Urothelium cell line (cell line): ENCODE measurements at places on chromosomes 11 and 22.

DNA sequence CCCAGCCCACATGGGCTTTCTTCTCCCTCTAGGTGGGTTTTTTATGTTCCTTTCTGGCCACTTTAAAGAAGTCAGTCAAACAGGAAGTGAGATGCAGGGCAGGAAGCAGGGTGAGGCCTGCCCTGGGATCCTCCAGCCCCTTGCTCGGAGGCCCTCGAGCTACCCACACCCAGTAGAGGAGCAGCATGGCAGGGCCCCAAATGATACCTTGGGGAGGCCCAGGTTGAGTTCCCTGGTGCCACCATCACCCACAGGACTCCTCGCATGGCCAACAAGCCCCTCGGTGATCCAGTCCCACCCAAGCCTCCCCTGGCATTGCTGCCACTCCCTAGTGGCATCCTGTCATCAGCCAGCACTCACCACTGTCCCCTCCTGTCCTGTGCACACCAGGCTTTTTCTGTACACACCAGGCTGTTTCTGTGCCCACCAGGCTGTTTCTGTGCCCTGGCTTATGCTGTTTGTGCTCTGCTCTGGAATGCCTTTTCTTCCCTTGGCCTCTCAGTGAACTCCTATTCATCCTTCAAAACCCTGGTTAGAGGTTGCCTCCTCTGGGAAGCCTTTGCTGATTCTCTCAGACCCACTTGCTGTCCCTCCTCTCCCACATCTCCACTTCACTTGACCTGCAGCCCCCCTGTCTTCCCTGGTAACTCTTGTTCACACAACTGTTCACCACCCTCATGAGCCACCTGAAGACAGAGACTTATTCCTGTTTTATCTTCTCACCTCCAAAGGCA, 3.1 kb upstream of the PTGDR2 start:
- no peak for DNase-seq

DNA sequence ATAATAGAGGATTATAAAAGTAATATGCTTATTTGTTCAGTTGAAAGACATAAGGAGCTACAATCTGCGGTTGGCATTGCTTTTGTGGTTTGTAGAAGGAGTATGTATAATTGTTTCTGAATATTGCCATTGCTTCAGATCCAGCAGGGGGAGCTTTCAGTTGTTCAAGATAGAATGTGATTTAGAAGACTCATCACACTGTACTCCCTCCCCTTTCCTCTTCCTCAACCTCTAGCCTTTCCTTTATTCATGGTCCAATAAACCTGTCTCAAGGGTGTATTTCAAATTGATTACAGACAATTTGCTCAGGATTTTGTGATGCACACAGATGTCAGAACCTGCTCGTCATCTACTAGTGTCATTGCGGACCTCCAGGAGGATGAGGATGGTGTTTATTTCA, 9.8 kb downstream of the PRMT3 start:
- DNase-seq = peak; percentile 27

DNA sequence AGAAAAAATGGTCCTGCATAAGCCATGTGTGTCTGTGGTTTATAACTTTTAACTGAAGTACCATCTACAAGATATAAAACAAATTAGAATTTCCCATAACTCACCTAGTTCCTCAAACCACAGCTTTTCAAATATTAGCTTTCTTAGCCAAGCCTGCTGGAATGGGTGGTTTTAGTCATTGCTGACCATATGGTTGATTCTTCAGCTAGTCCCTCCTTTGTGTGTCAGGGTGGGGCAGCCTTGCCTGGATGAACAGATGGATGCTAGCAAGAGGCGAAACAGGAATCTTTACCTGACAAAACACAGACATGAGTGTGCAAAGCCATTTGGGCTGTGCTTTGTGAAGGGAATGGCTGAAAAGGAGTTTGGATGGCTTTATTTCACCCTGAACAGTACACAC, 6.9 kb upstream of the B3GNT6 start:
- DNase-seq = no peak

DNA sequence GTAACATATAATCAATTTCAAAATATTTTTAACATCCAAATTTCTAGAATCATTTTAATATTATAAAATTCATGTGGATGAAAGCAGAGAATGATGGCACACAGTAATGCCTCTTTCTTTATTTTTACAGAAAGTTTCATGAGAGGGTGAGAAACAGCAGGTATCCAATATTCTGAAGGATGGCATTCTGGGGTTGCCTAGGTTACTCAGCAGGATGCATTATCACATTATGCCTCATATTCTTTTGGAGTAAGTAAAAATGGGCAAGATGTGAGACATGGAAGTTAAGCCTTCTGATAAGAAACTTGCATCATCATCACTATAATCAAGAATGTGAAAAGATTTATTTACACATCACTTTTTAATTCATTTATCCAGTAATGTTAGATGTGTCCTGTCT, 148.7 kb upstream of the PGR start:
- no peak for DNase-seq

- no peak for DNase-seq
Measured at GRCh38 chr22:44924710-44925109, 85.1 kb downstream of the PHF21B start.

DNA sequence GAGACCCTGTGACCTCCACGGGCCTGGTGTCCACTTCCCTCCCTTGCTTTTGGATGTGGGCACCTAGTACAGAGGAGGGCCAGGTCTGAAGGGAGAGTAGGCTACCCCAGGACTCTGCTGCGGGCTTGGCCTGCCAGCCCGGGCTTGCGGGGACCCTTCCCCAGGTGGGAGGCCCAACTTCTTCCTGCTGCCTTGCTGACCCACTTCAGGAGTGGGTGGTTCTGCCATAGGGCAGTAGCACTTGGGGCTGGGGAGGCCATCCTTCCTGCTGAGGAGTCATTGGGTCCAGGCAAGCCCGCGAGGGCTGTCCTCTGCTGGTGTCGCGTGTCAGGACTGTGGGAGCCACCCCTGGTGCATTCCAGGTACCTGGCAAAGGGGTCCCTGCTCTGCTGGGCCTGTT, 1250.0 kb downstream of the BRD1 start:
- DNase-seq = no peak

DNA sequence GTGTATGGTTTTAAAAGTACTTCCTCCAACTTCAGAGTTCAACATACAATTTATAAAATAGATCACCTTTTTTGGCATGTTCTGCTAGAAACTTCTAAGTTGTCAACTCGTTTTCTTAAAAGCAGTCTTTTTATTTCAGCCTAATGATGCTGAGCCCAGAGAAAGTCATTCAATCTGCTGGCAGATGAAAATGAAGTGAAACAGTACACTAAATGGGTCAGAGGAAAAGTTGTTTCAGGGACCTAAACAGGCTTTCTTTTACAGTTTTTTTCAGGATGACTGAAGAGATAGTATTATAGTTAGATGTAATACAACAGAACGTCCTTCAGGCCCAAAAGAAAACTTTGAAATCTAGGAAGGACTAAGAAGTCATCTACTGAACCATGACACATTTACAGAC, 842.7 kb upstream of the CCDC90B start:
- DNase-seq = no peak

- no peak for DNase-seq
Measured at GRCh38 chr11:67652965-67653845, 2.7 kb upstream of the ACY3 start.

GRCh38 chr11:75849894-75850293, 34.9 kb downstream of the UVRAG start:
- DNase-seq = no peak

DNA sequence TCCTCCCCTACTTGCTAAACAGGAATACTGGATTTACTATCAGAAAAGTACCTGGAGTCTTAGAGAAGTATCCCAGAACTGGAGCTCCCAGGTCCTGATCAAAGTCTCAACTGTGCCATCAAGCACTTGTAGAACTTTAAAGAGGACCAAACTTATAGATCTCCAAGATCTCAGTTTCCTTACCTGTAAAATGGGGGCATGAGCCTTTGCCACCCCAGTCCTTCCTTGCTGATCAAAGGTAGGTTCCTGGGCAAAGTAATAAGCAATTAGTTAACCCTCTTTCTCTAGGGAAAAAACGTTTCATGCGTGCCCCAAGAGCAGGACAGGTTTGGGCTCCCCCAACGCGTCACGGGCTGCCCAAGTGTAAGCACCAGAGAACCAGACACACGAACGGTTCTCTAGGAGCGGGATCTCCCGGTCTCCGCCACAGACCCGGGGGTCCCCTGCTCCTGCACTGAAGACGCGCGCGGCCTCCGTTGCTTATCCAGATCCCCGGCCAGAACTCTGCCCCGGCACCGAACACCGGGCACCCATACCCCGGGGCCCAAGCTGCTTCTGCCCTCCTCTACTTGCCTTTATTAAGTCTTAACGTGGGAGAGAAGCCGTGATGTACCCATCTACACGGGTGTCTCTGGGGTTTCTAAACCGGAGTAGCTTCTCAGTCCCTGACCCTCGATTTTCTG, 505 bp downstream of the ZNF214 start:
- DNase-seq = peak; percentile 38

DNA sequence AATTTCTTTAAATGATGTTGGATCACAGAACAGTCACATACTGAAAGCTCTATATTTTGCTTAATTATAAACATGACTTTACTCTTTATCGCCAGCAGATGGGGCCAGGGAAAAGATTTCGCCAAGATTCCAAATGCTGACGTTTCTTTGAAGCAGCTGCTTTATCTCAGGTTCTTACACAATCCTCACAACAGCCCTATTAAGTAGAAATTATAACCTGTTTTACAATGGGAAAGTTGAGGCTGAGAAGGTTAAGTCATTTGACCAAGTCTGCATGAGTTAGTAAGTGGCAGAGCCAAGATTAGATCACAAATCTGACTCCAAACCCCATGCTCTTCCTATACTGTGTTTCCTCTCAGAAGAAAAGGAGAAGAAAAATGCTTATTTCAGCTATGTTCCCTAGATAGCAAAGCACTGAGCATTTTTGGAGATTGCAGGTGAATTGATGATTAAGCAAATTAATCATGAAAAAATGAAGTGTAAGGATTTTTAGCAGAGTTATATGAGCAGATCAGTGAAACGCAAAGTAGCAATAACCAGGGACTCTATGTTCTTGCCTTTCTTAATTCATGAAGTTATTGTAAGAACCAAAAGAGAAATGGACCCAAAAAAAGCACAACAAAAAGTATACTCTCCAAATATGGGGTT, 79.0 kb downstream of the AASDHPPT start:
- DNase-seq = peak; percentile 33

DNA sequence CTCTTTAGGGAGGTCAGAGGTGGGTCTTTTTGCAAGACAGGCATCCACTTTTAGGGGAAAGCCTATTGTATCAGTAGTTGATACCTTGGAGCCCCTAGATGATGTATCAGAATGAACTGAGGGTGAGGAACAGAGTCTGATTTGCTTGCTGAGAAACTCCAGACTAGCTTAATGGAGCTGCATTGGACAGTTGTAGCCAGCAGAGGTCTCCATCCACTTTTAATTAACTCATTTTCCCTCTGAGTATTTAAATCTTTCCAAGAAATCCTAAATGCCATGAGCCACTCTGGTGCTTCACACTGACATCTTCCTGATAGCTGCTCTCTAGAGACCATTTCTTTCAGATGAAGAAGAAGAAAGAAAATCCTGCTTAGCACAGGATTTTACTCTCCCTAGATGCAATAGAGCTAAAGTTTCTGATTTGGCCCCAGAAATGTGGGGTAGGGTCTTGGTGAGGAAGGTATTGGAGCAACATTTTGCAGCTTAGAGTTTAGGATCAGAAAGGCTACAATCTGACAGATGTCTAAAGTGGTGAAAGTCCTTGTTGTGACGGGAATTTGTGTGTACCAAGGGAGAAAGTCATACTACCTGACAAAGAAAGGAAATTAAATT, 38.0 kb downstream of the EXT2 start:
- DNase-seq = peak; percentile 27

DNA sequence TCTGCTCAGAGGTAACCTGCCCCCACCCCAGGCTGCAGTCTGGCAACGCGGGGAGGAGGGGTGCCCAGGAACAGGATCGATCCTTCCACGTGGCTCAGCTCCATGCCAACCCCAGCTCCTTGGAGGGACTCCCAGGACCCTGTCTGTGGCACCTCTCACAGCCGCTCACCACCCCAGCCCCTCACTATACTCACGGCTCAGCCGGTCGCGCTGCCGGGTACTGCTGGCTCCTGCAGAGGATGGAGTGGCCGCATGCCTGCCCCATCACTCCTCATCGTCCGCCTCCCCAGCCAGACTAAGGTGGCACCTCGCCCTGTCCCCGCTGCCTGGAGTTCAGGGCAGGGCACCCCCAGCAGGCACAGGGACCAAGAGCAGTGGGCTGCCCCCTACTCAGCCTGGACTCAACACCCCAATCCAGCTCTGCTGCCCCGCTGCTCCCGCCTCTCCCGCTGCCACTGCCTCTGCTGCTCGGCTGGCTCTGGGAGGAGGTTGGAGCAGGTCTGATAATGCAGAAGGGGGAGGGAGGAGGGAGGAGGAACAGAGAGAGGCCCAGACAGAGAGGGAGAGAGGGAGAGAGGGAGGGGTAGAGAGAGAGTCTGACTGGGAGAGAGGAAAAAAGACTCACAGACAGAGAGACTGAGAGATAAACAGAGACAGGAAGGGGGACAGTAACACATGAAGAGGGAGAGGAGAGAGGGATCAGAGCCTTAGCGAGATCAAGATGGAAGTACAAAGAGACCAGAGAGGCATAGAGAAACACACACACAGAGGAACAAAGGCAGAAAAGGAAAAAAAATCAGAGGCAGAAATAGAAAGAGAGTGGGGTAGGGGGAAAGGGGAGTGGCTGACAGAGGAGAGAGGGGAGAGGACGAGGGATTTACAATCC, at the start of gene PDE2A:
Gene PDE2A (minus strand): TSS at position 480 of the 886 bp plus-strand sequence. CDS start 215 bp downstream, at position 265.
- no peak for DNase-seq

GRCh38 chr11:87529486-87529885, 491.8 kb downstream of the TMEM135 start:
- no peak for DNase-seq

DNA sequence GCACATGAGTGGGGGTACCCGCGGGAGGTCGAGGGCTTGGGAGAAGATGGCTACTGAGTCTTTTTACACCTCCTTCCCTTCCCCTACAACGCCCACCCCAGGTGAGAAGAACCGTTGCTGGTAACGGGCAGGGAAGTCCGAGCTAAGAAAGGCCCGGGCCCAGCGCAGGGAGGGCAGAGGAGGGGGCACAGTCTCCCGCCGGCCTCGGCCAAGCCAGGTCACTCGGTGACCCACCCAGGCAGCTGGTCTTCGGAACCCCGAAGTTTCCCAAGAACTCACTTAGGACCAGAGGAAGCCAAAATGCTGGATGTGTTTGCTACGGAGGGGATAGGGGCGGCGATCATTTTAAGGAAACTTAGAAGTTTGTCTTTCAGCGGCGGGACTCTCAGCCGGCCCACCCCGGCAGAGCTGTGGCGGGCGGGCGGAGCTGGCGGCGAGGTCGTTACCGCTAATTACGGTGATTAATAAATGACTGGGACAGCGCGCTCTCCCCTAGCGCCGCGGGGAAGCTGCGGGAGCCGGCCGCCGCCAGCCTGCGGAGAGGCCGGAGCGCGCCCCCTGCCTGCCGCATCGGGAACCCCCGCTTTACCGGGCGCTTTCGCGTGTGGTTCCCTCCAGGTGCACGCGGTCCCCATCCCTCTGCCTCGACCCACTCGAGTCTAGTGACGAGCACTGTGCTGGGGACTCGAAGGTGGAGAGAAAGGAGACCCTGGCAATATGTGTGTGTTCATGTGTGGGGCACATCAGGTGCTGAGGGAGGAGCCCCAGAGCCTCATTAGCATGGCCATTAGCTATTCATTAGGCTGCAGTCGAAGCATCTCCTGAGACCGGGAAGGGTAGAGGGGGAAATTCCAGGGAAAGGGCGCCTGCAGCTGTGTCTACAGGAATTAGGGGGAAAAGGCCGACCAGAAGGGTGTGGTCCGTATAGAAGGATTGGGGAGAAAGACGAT, 945 bp downstream of the ROBO3 start:
- peak; percentile 69 for DNase-seq

GRCh38 chr22:25564320-25564978, at the start of gene GRK3:
Gene GRK3 (plus strand): TSS chr22:25564675. CDS start chr22:25565041, 366 bp downstream.
- DNase-seq = peak; percentile 97
